LHCN-M2 (cell line): ENCODE measurements at places on chromosomes 2 and 18. TPM values are rescaled to one million over a fixed set of nuclear protein-coding genes. Genes with fewer than 3 reads are reported as not detected.

ORC2 gene
- total RNA-seq = 15.6 and 15.8 TPM in 2 replicates

GRCh38 chr2:80300954-80301353 lies 3.6 kb downstream of the LRRTM1 start:
- DNase-seq = no peak

DNA sequence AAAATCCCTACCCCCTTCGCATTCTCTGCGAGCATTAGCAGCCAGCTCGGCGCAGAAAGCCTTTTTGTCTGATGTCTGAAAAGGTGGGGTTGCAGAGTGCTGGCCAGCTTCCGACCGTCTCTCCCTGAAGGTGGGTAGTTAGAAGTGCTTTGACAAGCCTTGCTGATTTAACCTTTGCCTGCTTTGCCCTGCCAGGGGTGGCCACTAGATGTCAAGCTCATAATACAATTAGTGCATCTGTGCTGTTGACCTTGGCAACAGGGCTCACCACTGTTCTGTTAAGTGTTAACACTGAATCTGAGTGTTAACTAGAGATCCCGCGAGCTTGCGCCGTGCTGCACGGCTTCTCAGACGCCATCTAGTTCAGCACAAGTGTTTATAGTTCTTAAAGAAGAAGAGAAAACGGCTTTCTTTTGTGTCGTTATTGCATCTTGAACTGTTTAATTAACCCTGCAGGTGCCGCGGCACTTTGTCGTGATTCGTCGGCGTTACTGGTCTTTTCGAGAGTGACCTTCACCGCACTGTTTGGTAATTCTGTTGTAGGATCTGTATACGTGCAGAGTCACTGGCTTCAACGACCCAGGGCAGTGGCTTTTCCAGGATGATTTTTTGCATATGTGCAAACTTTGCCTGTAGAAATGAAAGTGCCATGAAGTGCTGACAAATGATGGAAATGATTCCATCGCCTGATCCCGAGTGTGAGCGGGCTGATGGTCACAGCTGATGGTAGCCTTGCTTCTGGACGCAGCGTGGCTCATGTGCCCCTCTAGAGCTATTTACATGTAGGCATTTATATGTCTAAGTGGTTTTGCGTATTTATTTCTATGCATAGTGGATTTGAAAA lies 5.5 kb downstream of the SALL3 start:
- peak; percentile 8 for DNase-seq

DNA sequence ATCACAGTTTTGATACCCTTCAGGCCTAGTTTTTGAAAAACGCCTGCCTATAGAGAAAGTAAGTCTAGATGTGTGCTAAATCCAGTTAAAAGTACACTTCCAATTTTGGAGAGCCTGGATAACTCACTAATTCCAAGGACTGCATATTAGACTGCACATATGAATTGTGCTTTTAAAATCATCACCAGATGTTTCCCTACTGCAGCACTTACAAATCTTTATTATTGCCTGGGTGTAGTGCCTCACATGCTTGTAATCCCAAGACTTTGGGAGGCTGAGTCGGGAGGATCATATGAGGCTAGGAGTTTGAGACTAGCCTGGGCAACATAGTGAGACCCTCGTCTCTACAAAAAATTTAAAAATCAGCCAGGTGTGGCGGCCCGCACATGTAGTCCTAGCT lies 35.9 kb upstream of the HTR2B start:
- no peak for DNase-seq

GRCh38 chr2:232484628-232485347 lies 2.8 kb downstream of the ECEL1 start:
- no peak for DNase-seq
